ENCODE measurements at places on chromosomes 2 and 18.

GRCh38 chr2:201973305-201973928 is 60.2 kb upstream of the FZD7 start:
- DNase-seq = no peak

DNA sequence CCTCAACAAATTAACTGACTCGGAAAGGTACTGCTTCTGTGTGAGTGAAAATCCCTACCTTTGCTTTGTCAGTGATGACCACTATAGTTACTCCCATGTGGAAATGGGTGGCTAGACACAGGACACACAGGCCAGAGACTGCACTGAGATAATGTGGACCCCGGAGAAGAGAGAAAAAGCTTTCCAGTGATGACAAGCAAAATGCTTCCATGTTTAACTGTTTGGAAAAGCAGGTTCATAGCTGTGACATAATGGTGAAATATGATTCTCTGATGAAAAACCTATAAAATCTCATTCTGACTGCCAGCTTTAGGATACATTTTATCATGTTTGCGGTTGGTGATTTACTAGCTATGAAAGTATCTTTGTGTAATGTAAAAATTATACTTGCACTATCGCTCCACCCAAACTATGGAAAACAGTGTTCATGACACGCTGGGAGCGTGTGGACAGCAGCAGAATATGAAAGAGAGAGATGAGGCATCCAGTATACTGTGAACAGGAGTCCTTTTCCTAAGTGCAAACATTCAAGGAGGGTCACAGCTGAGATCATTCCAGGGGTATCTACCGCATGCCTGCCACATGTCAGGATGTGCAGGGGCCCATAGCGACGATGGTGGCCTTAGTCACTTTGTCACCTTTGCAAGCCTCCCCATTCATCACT is 782.7 kb upstream of the SOX11 start:
- DNase-seq = no peak

DNA sequence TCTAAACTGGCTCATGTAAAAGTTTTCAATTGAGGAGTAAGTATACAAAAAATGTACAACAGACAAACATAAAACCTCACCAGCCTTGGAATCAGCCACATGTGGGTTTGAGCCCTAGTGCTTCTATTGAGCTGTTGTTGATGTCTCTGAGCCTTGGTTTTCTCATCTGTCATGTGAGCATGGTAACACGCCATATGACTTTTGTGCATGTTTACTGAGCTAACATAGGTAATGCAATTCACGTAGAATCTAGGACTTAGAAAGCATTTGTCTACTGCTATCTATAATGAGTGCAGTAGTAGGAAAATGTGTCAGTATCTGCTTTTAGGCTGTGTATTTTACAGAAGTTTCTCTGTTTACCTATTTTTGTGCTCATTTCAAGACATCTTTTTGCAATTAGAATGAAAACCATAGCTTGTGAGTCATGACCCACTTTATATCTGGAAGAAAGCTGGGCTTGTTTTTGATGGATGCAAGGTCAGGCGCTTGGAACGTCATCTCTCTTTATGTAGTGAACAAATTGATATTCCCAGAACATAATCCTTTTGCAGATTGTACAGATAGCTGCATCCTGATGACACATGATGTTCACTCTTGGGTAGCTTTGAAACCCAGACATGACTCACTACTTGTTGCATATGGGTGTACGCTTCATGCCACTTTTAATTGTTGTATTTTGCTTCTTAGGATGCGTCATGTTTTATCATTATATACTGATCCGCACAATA is 94.3 kb downstream of the RNF144A start:
- peak; percentile 75 for DNase-seq

DNA sequence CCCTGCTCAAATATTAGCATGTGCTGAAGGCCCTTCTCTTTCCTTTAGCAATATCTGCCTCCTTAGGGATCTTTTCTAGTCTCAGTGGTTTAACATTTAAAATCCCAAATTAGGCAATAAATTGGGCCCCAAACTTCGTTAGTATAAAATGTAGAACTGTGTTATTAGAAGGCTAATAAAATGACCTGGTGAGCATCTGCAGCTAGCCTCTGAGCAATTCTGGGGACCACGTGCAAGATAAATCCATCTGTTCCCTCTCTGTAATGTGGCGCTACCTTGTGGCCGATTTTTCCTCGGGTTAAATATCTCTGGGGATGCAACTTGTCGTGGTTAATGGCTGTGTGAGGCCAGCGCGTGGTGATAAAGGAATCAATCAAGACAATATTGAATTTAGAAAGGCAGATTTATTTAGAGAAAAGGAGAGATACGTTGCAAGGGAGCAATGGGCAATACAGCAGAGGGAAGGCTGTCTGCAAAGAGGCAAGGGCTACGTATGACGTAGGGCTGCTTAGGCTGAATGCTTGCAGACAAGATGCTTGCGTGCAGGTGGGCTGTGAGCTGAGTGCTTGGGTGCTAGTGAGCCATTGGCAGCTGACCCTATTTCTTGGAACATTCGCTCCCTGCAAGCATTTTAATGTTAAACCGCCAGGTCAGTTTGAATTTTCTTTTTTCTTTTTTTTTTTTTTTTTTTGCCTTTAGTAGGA is 18.5 kb upstream of the IL36G start:
- no peak for DNase-seq

- no peak for DNase-seq
Observed at GRCh38 chr18:47985866-47986265, 55.4 kb upstream of the SMAD2 start.

DNA sequence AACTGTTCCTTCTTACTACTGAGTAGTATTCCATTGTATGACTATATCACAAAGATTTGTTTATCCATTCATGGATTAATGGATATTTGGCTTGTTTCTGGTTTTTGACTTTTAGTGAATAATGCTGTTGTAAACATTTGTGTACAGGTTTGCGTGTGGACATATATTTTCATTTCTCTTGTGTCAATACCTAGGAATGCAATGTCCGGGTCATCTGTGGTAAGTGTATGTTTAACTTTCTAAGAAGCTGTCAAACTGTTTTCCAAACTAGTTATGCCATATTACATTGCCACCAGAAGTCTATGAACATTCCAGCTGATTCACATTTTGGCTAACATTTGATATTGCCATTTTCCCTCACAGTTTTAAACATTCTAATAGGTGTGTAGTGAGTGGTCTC is 29.1 kb upstream of the SLC16A14 start:
- no peak for DNase-seq

- no peak for DNase-seq
Observed at GRCh38 chr2:86301711-86302202, 35.7 kb downstream of the REEP1 start.

DNA sequence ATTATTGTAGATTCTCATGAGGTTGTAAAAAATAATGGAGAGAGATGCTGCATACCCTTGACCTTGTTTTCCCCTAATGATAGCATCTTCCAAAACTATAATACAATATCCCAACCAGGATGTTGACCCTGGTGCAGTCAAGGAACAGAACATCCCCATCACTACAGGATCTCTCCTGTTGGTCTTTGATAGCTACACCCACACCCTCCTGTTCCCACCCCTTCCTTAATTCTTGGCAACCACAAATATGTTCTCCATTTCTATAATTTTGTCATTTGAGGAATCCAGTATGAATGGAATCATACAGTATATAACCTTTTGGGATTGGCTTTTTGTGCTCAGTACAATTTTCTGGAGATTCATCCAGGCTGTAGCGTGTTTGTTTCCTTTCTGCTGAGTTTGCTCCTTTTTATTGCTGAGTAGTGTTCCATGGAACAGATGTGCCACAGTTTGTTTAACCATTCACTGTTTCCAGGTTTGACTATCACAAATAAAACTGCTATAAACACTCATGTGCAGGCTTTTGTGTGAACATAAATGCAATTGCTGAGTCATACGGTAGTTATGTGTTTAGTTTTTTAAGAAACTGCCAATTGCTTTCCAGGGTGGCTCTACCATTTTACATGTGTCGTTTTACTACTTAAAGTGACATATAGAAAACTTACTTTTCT is 22.2 kb downstream of the MCFD2 start:
- no peak for DNase-seq

GRCh38 chr2:28232295-28232694 is 160.4 kb upstream of the FOSL2 start:
- no peak for DNase-seq

- no peak for DNase-seq
Observed at GRCh38 chr2:97998431-97999005, 2.8 kb upstream of the TMEM131 start.

GRCh38 chr18:79193826-79194225 is 124.6 kb downstream of the ATP9B start:
- DNase-seq = no peak

GRCh38 chr2:182891611-182892010 is 25.2 kb upstream of the FRZB start:
- DNase-seq = no peak

All from AG04449 (cell line).